ENCODE measurements at places on chromosomes 3 and 15.

DNA sequence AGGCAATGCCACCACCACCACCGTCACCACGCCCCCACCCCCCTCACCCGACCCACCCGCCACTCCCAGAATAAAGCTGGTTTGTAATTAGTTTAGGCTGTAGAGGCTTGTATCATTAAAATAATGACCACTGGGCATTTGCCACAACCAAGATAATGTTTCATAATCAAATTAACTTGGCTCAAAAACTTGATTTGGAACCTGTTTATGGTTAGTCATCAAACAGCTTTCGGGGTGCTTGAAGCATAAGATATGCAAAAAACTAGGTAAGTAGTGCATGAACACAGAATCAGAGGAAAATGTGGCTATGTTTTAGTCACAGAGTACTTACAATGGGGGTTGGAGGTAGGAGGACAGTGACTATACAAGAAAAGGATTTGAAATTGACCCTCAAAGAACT, 115.1 kb downstream of the FHIT start:
- DNase-seq = no peak

DNA sequence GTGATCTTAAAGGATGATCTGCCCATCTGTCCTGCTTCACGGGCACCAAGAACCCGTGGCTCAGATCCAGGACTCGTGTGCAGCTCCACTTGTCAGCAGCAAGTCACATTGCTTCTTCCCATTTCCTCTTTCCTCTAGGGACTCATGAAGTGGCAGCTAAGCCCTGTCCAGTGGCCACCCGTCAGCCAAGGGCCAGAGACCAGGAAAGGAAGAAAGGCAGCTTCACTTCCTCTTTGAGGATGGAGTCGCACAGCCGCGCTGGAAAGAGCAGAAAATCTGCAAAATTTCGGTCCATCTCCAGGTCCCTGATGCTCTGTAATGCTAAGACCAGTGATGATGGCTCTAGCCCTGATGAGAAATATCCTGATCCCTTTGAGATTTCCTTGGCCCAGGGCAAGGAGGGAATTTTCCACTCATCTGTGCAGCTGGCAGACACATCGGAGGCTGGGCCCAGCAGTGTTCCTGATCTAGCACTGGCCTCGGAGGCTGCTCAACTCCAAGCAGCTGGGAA, 28.5 kb downstream of the IL16 start:
- no peak for DNase-seq

DNA sequence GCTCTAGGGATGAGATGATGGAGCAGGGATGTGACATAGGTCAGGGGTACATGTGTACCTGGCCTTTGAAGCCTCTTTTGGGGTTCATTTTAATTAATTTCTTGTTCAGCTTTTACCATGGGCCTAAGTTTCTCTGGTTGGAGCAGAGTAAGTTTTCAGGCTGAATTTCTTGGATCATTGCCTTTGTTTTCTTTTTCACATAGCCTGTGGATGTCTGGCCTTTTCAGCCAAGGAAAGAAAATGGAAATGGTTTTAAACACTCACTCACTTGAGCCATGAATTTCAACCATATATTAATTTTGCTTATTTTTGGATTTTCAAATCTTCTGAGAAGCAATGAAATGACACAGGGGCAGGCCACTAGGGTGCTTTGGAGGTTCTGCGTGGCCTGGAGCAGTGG, 30.2 kb downstream of the CACNA1D start:
- peak; percentile 45 for DNase-seq

- DNase-seq = no peak
Measured at GRCh38 chr3:55330756-55331155, 156.3 kb downstream of the WNT5A start.

GRCh38 chr3:177300039-177300833, 103.0 kb upstream of the TBL1XR1 start:
- DNase-seq = peak; percentile 58

GRCh38 chr3:11662392-11662990, 18.8 kb upstream of the VGLL4 start:
- no peak for DNase-seq

- DNase-seq = no peak
Measured at GRCh38 chr15:67083135-67083762, 17.8 kb downstream of the SMAD3 start.

- peak; percentile 22 for DNase-seq
Measured at GRCh38 chr3:165883863-165884478, 46.7 kb upstream of the BCHE start.

DNA sequence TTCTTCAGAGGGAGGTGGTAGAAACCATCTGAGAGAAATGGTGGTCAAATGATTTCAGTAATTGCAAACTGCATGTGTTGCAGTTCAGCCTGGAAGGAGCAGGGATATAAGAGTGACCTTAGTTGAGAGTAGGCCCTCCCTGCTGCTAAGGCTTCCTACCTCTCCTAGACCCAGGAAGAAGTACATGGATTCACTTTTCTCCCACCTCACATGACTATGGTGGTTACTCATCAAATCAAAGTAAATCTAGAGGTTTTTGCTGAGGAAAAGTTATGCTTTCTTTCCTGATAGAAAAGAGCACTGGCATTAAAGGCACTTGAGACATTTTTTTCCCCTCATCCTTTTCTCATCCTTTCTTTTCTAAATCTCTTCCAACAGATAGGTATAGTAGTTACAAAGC, 43.2 kb upstream of the LEKR1 start:
- DNase-seq = no peak

GRCh38 chr3:125125821-125126245, 70.0 kb upstream of the HEG1 start:
- no peak for DNase-seq

GRCh38 chr15:27889258-27889657, 209.9 kb downstream of the OCA2 start:
- DNase-seq = no peak

GRCh38 chr3:188362405-188362831, 208.5 kb downstream of the LPP start:
- no peak for DNase-seq

DNA sequence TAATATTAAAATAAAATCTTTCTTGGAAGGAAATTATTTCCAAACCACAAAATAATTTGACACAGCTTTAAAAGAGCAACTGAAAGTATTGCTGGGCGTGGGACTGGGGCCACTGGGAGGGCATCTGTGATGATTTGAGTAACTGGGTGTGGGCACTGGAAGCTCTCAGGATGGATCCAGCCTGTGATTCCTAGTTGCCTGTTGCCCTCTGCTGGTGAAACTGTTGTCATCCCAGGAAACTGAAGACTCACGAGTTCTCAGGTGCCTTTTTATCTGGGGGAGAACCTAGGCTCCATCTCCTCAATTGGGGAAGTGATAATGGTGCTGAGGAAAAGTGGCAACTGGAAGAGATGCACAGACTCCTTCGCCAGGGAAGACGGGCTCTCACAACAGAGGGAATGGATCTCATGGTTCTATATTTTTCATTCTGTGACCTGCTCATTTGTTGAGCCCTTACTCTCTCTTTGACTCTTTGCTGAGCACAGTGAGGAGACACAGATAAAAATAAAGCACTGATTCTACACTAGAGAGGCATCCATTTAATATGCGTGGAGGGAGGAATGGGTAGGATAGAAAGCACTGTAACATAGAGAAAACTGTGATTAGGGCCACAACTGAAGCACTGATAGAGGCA, 61.6 kb downstream of the TPRG1 start:
- DNase-seq = peak; percentile 78

DNA sequence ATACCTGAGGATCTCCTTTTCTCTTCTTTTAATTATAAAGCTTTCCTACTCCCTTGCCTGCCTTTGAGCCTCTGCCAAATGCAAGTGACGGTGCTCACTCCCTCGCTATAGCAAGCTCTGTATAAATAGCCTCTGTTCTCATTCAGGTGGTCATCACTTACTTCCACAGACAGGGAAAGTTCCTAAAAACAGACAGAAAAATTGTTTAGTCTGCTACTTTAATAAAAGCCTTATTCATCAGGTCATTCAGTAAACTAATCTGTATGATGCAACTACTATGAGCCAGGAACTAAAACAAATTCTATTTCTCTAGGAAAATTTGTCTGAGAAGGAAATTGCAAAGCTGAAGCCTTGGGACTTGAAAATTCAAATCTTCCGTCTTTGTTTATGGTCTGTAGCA, 10.2 kb upstream of the DLG1 start:
- peak; percentile 36 for DNase-seq

GRCh38 chr3:93904568-93904967, 69.1 kb downstream of the PROS1 start:
- no peak for DNase-seq

DNA sequence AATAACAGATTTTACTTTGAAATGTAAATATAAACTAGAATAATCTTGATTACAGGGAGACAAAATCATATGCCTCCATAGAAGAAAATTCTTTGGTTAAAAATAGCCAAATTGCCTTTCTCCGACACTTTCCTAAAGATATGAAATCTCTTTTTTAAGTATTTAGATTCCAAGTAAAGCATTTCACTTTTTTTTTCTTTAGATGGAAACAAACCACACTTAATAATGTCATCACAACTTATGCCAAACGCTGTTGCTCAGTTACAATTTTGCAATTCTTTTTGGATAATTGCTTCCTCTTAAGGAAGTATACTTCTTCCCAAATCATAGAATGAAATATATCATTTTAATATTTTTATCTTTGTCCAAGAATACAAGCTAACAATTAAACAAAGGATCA, 294.1 kb upstream of the ARL6 start:
- peak; percentile 92 for DNase-seq

- peak; percentile 76 for DNase-seq
Measured at GRCh38 chr3:13600950-13601691, 52.2 kb downstream of the FBLN2 start.

- no peak for DNase-seq
Measured at GRCh38 chr3:12194669-12195161, 36.0 kb upstream of the TIMP4 start.

All from lung (tissue), 17 donors.